Stimulated activated CD8-positive, alpha-beta memory T cell treated with anti-CD3 and anti-CD28 coated beads, Interleukin-4, amount 100 ng/mL, for 4 hours (primary cell): ENCODE measurements at places on chromosomes 11 and 22.

- no peak for DNase-seq
These were observed 727.4 kb downstream of the DLG2 start for GRCh38 chr11:84899740-84900139.

DNA sequence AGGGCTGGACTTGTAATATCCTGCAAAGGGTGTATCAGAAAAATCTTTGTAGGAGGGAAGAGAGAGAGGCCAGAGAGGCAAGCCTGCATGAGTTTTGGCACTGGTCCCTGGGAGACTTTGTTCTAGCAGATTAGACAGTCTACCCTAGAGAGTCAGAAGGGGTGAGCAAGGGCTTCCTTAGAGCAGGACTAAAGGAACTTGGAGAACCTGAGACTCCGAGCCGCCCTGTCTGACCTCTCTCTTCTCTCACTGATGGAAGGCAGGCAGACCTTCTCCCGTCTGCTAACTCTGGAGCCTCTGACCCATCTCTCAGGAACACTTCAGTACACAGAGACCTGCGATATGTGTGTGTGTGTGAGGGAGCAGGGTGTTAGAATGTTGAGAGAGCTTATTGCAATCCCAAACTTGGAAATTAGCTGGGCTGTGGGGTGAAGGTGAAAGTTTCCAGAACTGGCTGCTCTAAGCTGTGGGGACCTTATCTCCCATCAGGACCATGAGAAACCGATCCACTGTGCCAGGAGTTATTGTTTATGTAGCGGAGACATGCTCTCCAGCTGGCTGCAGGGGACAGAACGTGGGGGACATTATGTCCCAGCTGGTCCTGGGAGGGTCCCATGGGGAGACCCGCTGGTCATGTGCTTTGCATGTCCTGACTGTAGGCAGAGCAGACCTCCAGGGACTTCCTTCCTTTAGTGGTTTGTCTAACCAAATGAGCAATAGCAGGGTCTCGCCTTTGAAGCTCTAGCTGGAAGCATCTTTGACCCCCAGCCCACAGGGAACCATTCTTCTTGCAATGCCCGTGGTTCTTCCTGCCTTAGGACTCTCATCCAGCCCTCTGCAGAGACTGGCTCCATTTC is 51.1 kb downstream of the TIMP3 start:
- DNase-seq = no peak

GRCh38 chr11:91625495-91625894 is 599.1 kb upstream of the FAT3 start:
- no peak for DNase-seq

DNA sequence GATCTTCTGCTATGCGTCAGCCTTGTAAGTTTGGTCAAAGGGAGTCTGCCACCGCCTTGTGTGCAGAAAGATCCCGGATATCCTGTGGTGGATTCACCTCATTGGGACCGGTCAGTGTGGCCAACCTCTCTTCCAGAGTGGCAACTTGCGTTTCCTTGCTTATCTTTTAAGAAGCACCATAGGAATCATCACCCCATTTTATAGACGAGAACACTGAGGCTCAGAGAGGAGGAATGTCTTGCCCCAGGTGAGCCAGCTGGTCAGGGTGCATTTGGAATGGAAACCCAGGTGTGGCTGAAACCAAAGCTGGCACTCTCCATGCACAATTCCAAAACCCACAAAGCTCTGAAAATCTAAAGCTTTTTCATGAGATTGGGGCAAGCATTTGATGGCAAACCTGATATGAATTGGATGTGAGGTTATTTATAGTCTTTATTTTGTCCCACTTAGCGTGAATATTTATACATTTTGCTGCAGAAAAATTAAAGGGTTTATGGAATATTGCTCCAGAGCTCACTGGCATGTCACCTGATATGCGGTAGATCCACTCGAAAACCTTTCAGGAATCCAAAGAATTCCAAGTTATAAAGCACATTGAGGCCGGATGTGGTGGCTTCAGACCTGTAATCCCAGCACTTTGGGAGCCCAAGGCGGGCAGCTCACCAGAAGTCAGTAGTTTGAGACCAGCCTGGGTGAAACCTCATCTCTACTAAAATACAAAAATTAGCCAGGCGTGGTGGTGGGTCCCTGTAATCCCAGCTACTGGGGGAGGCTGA is 12.1 kb upstream of the EIF3D start:
- DNase-seq = no peak

DNA sequence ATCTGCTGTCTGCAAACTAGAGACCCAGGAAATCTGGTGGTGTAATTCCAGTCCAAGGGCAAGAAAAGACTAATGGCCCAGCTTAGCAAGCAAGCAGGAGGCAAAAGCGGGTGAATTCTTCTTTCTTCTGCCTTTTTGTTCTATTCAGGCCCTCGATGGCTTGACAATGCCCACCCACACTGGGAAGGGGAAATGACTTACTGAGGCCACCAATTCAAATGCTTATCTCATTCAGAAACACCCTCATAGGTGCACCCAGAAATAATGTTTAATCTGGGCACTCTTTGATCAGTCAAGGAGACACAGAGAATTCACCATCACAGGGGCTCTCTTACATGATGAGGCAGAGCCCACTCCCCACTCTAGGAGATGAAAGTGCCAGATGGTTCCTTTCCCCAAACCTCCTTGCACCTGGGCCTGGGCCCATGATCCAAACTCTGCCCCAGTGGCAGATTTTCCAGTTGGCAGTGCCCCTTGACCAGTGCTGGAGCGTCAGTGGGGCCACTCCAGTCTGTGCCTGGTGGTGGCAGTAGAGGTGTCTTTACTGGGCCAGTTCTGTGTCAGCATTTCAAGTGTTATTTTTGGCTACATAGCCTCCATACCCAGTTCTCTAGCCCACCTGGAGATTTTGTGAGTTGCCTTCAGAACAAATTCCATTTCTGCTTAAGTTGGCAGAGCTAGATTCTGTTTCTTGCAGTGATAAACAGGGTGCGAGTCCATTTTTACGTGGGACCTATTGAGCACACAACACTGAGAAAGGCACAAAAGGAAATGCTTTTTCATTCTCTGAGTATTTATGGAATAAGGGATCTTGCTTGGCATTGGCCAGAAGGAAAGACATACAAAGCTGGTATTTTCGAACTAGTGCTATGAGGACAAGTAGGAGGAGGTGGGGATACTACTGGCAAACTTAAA is 7.5 kb downstream of the ELMOD1 start:
- no peak for DNase-seq

GRCh38 chr22:36147196-36147791 is 13.3 kb downstream of the APOL3 start:
- no peak for DNase-seq

- DNase-seq = no peak
These were observed 263.3 kb downstream of the ETS1 start for GRCh38 chr11:128324051-128324481.

DNA sequence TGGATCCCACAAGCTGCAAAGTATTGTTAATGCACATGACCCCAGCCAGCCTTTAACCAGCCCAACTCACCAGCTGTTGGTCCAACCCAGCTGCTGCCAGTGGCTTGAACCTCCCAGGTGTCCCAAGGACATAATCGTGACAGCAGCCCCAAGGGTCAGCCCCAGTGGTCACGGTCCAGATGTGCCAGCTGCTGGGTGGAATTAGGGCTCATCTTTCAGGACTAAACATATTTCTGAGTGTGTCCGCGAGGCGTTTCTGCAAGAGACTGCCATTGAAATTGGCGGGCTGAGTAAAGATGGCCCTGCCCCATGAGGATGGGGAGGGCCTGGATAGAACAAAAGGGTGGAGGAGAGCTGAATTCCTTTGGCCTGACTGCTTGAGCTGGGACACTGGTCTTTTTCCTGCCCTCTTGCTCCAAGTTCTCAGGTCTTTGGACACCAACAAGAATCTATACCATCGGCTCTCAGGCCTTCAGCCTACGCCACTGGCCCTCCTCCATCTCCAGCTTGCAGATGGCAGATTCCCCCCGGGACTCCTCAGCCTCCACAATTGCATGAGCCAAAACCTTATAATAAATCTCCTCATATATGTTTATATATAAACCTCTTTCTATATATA is 240.2 kb downstream of the MN1 start:
- no peak for DNase-seq

- no peak for DNase-seq
These were observed 43.6 kb downstream of the MRE11 start for GRCh38 chr11:94450048-94450447.

- no peak for DNase-seq
These were observed 13.1 kb upstream of the MS4A10 start for GRCh38 chr11:60771879-60772525.

DNA sequence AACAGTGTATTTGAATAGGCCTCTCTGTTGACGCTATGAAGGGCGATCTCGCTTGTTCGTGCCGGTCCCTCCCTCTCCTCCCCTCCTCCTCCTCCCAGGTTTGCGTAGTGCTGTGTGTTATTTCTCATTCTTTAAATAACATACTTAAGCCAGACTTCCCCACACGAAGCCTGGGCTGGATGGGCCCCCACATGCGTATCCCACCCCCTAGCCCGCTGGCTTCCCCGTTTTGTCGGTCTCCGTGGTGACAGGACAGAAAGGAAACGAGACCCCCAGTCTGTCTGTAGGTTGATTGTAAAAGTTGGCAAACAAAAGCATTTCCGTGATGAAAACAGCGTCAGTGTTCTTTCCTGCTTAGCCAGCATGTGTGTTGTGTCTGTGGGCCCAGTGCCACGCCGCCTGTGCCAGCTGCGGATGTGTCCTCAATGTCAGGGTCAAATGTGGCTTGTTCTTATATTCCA is 27.3 kb downstream of the FAM118A start:
- no peak for DNase-seq

GRCh38 chr11:8055091-8055835 is 25.7 kb upstream of the TUB start:
- no peak for DNase-seq

- no peak for DNase-seq
These were observed 14.0 kb downstream of the CPT1A start for GRCh38 chr11:68827733-68828132.

- no peak for DNase-seq
These were observed at the start of gene MAP6 for GRCh38 chr11:75668451-75669297. Gene MAP6 (minus strand): TSS chr11:75669038. CDS start chr11:75668369, 669 bp downstream.

DNA sequence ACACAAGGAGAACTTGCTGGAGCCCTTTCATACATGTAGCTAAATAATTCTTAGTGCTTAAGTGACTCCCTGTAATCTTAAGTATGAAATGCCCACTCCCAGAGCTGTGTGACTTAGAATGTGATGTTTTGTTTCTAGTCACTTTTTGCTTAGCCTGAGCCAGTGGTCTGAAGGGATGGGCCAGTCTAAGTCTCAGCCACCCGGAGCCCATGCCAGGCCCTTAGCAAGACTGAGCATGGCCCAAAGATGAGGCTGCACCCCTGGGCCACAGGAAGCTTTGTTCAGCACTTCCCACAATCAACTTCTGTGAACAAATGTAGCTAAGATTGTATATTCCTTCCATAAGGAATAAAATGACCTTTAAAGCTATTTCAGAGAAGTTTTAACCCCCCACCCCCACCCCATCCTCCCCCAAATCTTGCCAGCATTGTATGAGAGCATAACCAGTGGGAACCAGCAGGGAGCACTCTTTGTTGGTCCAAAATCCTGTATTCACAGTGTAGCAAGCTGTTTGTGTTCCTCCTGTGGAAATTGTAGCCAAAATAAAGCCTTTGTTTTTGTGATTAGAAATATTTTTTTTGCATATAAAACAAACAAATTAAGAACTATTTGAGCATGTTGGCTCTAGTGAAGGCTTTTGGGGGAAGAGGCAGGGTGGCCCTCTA is 73.8 kb upstream of the GAL start:
- DNase-seq = no peak

DNA sequence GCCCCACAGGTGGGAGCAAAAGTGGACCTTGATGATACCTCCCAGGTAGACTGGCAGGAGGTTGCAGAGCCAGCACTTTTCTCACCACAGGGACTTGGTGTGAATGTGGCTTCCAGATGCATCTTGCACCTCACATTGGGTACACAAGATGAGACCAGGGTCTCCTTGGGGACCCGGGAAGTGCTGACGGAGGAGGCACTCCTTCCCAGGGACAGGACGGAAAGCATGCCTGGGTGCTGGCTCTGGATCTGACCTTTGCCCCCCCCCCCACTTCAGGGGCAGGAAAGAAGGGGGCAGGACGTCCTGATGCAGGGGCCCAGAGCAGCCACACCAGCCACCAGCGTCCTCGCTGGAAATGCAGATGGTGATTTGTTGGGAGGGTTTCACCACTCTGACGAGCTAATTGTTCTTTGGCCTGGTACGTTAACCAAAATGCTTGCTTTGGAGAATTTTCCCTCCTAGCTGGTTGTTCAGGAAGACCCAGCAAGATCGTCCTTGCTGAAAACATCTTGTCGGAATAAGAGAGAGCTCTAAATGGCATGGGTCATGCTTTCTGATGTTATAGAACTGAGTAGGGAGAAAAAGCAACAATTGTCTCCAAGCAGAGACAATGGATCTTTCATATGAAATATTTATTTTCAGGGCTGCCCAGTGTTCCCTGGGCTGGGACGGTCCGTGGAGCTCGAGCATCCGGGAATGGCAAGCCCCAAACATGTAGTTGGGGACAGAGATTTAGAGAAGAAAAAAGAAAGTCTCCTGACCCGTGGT is 74.4 kb upstream of the PPARA start:
- DNase-seq = no peak

DNA sequence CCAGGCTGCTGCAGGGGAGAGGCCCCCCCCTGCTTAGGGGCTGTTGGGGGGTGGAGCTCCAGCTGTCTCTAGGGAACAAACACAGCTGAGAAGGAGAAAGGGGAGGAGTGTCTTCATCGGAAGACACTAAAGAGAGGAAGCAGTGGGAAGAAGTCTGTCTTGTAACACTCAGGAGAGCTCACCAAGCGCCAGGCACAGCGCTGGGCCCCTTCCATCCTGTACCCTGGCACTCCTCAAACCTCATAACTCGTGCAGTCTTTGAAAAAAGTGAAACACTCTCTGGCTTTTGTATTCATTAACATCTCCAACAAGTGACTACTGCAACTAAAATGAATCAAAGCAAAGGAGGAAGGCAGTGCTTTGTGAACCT is 67.4 kb upstream of the PRDM11 start:
- DNase-seq = no peak

- DNase-seq = no peak
These were observed 206.4 kb downstream of the BLID start for GRCh38 chr11:121909596-121909995.

- no peak for DNase-seq
These were observed 39.8 kb upstream of the TEF start for GRCh38 chr22:41341990-41342389.

DNA sequence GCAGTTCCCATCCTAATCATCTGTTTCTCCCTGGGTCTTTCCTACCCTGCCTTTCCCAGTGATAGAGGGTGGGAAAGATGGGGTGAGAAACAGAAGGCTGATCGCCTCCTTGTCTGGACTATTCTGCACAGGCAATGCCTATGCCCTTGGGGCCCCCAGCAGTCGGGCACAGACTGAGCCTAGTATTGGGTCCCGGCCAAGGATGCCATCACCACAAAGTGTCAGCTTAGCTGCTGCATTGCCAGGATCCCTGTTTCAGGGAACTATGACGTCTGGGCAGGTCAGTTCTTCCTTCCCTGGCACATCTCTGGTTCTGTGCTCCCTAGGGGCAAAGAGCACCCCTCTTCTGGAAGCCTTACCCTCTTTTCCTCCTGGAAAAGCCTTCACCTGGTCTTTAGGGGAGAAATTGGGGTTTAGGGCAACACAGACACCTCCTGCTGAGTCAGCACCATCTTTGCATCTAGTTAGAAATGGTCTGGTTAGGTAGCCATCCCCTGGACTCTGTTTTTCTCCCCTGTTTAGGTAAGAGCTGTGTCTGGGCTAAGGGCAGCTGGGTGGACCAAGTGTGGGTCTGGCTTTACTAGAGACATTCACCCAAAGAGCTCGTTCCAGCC is 2.1 kb downstream of the ADAMTS8 start:
- DNase-seq = no peak

GRCh38 chr11:66933531-66933930 is 24.7 kb downstream of the PC start:
- DNase-seq = no peak

- DNase-seq = no peak
These were observed 3.7 kb downstream of the LRRC32 start for GRCh38 chr11:76666830-76667229.

GRCh38 chr11:30380846-30381245 is 57.9 kb downstream of the ARL14EP start:
- no peak for DNase-seq
